NCI-H446 (cell line): ENCODE measurements at places on chromosomes 16 and 17.

DNA sequence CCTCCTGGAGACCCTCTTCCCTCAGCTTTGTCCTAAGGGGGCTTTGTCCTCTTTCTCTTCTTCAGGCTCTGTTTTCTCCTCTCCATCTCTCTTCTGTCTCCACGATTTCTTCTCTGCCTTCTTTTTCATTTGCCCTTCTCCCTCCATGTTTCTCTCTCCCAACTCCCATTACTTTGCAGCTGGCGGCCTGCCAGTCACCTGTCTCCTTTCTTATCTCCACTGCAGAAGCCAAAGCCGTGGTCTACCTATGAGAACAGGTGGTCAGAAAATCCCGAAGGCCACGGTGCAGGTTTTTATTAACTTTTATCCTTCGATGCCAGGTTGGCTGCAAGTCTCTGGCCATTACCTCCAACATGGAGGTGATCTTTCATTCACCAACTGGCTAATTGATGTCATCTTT is 45.1 kb downstream of the FZD2 start:
- DNase-seq: no peak

DNA sequence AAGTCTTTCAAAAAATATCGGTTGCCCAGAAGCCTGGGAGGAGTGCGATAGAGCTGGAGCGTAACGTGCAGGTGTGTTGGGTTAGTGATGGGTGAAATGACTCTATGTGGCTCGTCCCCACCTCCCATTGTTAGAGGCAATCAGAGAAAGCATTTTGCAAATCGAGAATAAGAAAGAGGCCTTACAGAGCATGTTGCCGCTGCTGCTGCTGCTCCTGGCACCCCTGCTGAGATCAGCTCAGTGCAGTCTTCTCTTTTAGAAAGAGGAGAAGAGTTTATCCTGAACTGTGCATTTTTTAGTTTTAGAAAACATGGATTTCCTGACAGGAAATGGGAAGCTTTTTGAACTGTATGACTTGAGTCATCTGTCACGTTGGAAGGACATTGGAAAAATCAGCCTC is 774.5 kb upstream of the RBFOX1 start:
- no peak for DNase-seq

GRCh38 chr17:19750020-19750572 is 2.0 kb upstream of the ALDH3A1 start:
- no peak for DNase-seq

DNA sequence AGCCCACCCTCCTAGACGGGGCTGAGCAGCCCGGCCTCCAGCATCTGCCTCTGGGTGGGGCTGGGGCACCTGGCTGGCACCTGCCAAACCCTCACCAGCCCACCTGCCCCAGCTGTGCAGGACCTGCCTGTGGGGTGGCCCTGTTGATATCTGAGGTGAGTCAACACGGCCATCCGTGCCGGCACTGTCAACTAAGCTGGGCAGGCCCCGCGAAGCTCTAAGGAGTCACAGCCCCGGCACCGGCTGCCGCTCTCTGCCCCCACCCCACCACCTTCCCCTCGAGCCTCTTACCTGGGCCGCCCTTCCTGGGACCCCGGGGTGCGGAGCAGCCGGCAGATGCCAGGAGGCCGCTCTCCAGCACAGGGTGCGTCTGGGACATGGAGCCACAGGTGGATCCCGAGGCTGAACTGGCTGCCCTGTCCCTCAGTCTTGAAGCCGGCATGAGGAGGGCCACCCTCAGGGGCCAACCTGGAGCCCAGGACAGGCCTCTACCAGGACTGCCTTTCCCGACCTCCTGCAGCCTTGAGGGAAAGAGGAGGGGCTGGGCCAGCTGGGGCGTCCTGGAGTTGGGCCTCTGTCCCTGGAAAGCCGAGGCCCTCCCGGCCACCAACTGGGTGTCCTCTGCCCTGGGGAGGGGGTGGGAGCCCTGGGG is 515 bp downstream of the CBFA2T3 start:
- no peak for DNase-seq

- DNase-seq: no peak
Observed at GRCh38 chr16:31052114-31052513, 18.8 kb downstream of the STX4 start.

GRCh38 chr17:17303010-17303846 is at the start of gene NT5M:
Gene NT5M (plus strand): TSS chr17:17303373. CDS start chr17:17303551, 178 bp downstream.
- DNase-seq: peak; percentile 32

- DNase-seq: no peak
Observed at GRCh38 chr16:83568345-83568744, 239.4 kb upstream of the HSBP1 start.

DNA sequence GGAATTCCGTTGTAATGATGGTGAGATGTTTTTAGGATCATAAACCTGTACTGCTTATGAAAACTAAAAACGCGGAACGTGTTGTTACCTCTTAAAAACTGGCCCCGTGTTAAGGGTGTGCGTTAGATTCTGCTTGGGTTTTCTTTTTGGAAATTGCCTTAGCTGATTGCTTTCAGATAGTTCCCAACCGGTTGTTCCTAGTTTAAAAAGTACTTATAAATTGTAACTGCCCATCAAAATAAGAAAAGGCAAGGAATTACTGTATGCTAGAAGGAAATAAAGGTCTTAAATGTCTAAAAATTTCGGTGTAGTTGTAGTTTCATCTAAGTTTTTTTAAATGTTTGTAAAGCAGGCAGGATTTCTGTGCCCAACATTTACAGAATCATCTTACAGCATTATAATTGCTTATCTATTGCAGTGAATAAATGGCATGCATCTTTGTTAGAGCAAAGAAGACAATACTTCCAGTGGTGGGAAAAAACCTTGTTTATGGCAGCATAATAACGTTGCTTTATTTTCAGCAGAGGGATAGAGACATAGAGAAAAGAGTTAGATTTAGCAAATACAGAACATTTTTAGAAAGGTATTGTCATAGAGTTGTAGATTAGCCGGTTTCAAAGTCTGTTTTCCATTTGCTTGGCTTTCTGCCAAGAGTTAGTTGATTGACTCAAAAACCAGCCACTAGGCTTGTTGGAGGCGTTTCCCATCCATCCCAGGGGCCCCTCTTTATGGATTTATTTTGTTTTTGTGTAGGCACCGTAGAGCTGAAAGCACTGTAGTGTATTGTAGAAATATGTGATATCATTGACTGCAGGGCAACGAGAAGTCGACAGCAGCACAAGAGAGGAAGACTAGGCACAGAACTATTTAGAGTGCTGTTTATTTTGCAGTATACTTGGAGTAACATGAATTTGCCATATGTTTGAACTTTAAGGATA is 1.7 kb downstream of the PPM1D start:
- DNase-seq: peak; percentile 93

DNA sequence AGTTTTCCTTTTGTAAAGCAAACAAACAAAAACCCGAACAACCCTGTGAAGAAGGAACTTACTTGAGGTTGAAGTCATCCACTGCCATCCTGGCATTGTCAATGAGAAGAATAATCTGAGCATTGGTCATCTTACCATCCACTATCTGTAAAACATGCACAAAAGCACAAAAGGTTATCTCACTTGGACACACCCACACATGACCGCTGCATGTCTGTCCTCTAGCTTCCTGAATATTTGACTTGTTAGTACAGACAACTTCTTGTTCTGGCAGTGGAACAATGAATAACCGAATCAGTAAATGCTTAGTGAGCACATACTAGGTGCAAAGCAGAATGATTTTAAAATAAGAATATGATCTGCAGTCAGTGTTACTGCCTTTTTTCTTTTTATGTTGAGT is 6.1 kb downstream of the KRT23 start:
- no peak for DNase-seq

GRCh38 chr17:58995247-58995940 is 111.3 kb downstream of the TRIM37 start:
- no peak for DNase-seq

DNA sequence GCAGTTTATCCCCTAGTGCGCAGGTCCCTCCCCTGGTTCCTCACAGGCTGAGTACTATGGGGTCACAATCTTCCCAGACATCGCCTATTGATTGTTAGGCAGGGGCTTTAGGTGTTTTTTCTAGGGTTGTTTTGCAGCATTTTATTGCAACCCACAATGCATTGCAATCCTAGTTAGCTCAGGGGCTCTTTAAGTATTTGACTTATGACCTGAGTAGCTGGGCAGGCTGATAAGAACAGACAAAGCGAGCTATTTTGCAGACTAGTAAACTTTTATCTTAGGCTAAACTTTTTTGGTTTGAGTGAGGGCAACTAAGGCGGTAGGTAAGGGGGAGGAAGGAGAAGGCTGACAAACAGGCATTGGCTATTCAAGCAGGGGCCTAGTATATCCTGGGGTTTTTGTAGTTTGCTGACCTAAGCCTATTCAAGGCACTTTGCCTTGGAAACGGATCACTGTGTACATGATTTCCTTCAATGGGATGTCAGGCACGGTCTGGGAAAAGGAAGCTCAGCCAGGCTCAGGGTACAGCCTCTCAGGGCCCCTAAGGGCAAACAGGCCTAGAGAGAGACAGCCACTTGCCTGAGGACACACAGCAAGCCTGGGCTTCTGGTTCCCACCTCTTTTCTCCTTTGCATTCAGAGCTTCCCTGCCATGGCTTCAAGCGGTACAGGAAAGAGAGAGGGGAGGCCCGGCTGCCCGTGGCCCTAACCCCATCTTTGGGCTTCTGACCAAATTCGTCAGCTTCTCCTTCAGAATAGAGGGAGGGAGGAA is 6.4 kb downstream of the DRC7 start:
- DNase-seq: no peak

DNA sequence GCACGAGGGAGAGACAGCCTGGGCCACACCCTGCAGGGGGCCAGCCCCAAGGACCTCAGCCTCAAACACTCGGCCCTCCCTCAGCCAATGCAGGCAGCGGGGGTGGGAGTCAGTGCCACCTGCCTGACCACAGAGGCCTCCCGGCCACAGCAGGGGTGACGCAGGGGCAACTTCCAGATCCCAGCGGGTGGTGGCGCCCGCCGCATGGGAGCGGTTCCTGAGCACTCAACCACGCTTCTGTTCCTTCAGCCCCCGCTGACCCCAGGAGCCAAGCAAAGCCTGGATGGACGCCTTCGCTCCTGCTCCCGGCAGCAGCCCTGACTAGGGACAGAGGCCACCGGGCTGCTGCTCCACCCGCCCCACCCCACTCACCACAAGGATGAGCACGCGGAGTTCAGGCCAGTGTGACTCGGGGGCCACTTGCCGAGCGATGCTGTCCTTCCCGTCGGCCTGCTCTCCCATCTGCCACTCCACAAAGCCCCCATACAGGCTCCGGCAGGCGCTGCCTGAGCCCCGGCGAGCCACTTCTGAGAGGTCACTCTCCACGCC is 5.0 kb upstream of the CYBA start:
- DNase-seq: no peak

- DNase-seq: no peak
Observed at GRCh38 chr17:10077561-10078299, 120.7 kb downstream of the GAS7 start.

DNA sequence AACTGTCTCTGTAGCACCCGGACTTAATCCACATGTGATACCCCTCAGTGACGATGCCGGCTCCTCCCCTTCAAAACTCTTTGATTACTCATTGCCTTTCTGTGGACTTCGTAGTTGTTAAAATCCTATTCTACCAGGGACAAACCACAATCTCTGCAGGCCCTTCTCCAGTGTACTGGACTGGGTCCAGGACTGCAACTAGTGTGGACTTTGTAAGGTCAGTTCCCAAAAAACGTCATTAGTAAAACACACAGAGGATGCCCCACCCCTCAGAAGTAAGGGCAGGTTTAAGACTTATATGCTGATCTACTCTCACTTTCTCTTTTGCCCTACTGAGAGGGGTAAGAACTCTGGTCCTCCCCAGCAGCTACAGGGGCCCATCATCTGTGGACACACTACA is 10.5 kb upstream of the NUDT7 start:
- no peak for DNase-seq

DNA sequence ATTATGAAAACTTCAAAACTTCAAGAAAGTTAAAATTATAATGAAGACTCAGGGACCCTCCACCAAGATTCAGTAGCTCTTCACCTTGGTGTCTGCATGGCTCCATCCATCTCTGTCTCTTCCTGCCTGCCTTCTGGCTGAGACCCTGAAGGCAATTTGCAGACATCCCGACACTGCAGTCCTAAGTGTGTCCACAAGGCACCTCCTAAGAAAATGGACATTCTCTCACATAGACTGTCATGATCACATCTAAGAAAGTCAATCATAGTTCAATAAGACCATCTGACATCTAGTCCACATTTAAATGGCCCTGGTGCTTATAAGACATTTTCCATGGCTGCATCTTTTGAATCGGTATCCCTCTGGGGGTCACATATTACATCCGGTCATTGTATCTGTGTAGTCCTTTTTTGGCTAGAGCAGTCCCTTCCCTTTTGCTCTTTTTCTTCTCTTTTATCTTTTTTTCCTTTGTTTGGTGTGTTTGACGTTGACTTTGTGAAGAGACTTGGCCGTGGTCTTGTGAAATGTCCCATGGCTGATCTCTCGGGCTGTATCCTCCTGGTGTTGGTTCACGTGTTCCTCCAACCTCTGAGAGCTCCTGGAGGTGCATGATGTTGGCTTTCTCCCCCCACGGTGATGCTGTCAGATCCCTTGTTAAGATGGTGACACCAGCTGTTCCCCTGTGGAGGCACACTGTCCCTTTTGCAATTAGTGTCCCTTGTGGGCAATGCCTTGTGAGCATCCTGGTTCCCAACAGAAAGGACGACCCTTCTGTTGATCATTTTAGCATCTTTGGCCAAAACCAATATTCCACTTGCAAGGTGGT is 5.0 kb upstream of the TNFRSF13B start:
- DNase-seq: no peak

- DNase-seq: no peak
Observed at GRCh38 chr17:2828397-2829038, 32.3 kb downstream of the RAP1GAP2 start.

GRCh38 chr17:79113699-79114457 is 39.3 kb downstream of the ENGASE start:
- no peak for DNase-seq

DNA sequence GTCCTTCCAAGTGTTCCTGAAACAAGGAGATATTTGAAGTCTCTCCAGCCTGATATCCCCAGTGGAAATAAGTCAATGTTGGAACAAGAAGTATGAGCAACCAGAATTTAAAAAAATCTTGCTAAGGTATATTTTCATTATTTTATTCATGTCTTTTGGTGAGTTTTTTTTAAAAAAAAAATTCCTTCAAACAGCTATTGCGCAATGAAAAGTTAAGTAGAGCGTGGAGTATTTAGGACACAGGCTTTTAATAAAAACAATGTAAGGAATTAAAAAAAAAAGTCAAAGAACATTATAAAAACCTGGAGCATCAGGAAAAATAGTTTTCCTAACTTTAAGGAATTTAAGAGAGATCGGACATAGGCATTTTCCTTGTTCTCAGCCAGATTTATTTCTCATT is 940.4 kb downstream of the KCNJ2 start:
- no peak for DNase-seq

DNA sequence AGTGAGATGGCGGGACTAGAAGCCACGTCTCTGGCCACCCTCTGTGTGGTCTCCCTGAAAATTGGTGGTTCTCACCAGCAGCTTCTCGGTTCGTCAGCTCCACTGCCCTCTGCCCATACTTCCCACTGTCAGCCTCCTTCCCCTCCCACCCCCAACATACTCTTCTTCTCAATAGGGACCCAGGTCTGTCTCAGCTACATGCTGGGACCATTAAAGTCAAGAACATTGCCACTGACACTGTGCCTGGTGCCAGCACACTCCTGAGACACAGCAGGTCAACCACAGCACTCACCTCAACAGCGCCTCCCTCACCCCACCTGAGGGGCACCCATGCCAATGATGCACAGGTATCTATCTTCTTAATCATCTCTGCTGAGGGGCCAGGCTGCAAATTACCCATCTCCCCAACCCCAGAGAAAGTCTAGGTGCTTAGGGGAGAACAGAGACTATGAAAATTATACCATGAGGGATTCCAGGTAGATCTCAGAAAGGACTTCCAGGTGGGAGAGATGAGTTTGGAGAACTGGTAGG is 1.3 kb downstream of the PLXDC1 start:
- no peak for DNase-seq

- DNase-seq: no peak
Observed at GRCh38 chr17:58533616-58534188, 19.3 kb upstream of the MTMR4 start.

- DNase-seq: no peak
Observed at GRCh38 chr17:40602445-40603443, 37.5 kb upstream of the CCR7 start.
